Stimulated activated CD4-positive, alpha-beta T cell treated with anti-CD3 and anti-CD28 coated beads, Interleukin-4, amount 100 ng/mL, for 24 hours (primary cell): ENCODE measurements at places on chromosomes 13 and 19.
A peak's percentile ranks its signal among the peaks of the same experiment; 100 is the strongest.

- no peak for DNase-seq
These were observed 100.5 kb downstream of the EPSTI1 start for GRCh38 chr13:42891591-42891990.

DNA sequence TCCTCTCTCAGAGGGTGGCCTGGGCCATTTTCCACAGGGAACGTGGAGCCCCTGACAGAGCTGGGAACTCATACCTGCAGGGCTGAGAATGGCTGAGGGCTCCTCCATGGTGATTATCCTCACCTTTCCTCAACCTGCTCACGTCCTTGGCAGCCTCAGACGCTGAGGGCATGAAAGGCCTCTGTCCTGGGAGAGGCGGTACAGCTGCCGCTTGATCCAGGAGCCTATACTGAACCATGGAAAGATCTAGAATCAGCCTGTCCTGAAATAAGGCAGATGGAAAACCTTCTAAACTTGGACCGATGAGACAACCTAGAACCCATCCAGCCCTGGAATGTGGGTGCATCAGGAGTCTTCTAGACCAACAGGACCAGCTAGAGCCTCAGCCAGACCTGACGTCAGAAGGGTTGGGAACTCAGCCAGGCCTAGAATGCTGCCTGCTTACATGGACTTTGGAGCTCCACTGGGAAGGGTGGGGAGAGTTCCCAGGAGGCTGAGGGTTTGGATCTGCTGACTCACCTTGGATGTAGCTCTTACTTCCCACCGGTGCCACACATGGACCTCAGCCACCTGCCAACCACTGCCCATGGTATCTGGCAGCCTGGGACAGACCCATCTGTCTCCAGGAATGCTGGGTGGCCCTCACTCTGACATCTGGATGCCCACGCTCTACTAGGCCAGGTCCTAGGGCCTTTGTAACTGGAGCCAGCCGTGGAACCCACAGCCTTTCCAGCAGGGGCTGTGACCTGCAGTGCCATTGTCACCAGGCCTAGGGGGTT is 7.5 kb downstream of the KCTD15 start:
- no peak for DNase-seq

DNA sequence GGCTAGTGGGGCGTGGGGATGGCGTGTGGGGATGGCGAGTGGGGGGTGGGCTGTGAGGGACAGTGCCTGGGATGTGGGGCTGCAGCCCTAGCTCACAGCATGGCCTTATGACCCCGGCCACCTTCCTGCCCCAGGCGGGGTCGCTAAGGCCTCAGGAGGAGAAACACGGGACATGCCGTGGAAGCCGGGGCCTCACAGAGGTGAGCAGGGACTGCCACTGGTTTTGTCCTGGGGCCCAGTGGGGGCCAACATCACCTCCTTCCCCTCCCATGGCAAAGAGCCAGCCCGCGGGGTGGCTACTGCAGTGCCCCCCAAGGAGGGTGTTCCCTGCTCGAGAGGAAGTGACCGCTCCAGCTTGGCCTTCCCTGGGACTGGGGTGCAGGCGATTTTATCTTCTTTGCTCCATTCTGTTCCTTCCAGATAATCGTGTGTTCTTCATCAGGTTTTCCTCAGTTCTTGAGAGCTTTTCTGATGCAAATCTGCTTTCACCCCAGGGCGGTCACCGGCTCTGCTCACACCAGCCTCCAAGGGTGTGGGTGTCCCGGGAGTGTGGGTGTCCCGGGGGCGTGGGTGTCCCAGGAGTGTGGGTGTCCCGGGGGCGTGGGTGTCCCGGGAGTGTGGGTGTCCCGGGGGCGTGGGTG is 1.2 kb downstream of the F7 start:
- no peak for DNase-seq

GRCh38 chr13:44174769-44175425 is 198.7 kb upstream of the SERP2 start:
- no peak for DNase-seq

- no peak for DNase-seq
These were observed 4.1 kb downstream of the SOX21 start for GRCh38 chr13:94708031-94708859.

DNA sequence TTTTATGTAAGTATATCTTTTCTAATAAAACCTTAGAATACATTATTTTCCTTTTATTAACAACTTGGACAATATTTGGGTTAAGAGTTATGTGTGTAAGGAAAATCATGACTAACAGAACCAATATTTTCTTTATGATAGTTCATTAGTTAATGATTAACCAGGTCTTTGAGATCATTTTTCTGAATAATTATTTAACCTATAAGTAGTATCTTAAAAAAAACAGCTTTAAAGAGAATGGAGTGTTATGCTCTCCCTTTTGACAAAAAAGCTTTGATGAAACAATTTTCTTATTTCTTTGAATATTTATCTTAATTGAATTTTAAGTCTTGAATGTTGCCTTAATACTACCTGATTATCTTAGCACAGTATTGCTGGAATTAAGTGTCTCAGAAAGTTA is 3.8 kb downstream of the SLAIN1 start:
- DNase-seq, result no peak

DNA sequence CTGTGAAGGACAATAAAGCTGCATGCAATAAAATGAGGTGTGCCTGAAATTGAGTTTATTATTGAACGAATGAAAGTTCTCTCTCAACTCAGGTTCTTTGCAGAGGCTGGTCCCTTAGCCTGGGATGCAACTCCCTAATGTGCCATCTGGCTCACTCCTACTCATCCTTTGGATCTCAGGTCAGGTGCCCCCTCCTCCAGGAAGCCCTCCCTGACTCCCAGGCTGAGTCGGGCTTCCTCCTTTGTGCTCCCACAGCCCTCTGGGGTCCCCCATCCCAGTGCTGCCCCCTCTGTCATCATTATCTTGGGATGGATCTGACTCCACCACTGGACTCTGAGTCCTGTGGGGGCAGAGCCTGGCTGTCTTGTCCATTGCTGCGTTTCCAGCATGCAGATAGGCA is 2.7 kb upstream of the IRGC start:
- DNase-seq, result no peak

GRCh38 chr13:113224486-113224885 is 15.1 kb downstream of the CUL4A start:
- no peak for DNase-seq

GRCh38 chr19:37966662-37967231 is 59.7 kb downstream of the SIPA1L3 start:
- DNase-seq, result no peak

DNA sequence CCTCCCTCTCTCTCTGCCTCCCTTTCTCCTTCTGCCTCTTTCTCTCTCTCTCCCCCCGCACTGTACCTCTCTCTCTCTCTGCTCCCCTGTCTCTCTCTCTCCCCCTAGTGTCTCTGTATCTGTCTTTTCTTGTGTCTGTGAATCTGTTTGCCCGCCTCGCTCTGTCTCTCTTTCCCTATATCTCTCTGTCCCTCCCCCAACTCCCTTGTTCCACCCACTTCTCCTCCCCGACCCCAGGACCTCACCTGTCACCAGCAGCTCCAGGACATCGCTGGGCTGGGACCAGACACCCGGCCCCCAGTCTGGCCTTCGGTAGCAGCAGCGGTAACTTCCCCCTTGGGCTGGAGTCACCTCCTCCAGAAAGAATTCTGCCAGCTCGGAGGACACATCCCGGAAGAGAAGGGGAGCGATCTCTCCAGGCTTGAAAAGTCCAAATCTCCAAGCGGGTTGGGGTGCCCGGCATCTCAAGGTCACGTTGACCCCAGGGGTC is 3.9 kb downstream of the OSCAR start:
- DNase-seq, result no peak

GRCh38 chr19:16465239-16465638 is 6.5 kb downstream of the EPS15L1 start:
- DNase-seq, result no peak

DNA sequence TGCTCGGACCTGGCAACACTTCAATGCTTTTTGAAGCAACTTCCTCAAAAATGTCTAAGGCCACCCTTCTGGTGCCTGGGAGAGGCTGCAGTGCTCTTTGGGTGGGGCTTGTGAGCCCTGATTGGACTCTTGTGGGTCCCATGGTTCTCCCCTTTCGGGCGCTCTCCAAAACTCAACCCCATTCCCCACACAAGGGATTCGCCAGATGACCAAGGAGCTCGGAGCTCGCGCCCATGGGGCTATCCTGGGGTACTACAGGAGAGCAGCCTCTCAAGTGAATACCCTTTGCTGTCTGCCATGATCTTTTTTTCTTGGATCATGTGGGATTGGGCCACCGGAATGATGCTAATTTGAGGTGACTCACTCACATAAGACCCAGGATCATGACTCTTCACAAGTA is 29.7 kb upstream of the KL start:
- no peak for DNase-seq

DNA sequence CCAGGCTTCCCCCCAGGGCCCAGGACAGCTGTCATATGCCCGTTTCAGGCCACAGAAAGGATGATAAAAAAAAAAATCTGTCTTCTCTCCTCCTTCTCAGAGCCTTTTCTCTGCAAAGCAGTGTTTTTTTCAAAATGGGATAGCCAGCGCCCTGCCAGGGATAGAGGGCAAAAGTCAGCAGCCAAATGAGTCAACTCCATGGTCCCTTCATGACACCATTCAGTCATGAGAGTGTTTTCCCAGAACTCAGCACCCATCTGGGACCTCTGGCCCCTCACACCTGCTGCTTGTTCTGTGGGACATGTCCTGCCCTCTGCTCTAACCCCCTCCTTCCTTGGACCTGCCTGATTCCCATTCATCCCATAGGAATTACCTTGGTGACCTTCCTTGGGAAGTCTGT is 95.0 kb downstream of the CYSLTR2 start:
- DNase-seq, result no peak

DNA sequence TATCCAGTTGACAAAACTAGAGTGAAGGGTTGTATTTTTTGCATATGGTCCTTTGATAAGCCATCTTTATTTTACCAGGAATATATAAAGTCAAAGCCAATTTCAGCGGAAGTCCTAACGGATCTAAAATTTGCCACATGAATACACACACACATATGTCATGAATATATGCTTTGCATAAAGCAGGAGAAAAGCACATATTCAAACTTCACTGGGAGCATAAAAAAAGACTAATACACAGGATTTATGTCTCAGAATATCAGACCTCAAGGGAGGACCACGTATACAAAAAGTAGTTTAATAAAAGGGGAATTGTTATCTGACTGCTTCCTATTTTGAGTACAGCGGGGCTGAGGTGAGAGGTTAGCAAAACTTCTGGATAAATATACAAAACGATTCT is 308.7 kb downstream of the PCDH9 start:
- no peak for DNase-seq

DNA sequence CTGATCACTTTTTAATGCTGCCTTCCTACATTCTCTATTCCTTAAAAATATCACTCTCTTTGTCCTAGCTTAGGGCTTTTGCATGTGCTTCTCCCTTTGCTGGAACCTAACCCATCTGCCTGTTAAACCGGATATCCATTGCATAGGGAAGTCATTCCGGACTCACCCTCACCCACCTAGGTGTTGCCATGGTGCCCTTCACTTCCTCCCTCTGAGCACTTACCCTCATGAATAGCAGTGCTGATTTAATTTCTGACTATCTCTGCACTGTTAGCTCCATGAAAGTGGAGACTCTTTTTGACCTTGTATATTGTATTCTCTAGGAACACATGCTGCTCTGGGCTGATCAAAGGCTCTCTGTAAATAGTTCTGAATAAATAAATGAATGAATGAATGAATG is 401.9 kb downstream of the PCDH20 start:
- DNase-seq, result no peak

- DNase-seq, result no peak
These were observed 7.6 kb downstream of the LYPD3 start for GRCh38 chr19:43457809-43458208.

DNA sequence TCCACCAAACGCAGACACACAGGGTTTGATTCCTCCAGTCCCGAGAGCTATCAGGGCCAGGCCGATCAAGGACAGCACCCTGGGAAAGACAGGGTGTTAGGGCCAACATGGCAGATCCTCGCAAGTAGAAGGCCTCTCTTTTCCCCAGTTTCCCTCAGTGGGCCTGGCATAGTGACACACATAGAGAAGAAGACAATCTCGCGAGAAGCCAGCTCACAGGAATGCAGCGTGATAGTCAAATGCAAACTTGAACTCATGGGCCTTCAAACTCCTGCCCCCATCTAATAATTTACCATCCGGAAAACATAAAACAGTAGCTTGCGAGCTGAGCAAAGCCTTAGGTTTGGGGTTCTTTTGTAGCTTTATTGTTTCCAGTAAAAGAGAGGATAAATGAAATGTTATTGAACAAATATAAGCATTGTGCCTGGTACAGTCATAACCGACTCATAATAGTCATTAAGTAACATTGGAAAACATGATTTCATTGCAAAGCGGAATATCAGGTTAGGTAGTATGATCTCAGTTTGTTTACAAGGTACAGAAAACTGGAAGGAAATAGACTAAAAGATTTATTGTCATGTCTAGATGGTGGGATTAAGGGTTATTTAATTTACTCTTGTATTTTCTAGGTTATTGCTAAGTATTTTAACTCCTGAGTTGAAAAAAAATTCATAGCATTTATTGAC is 30.5 kb downstream of the SLC15A1 start:
- DNase-seq, result no peak

DNA sequence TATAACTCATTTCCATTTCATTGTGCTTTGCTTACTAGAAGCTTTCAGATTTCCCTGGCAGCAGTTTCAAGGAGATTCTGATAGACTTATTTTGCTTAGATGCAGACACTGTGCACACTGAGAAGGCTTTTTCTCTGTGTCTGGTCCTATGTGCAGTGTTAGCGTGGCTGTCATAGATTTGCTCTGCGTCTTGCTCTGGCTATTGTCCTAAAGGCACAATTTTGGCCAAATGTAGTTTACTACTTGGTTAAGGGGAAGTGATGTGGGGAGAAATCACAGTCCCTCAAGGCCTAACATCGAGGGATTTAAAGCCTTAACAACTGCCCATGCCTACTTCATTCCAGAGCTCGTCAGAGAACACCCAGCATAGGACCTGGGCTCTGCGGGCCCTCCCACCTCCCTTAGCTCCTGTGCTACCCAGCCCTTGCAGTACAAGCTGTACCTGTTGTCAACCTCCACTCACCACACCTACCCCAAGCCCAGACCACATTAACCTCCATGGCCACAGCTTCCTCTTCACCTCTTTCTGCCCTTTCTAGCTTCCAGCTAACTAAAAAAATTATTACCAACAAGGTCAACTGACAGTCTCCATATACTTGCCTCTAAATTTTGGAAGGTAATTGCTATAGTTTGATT is 38.9 kb upstream of the KATNAL1 start:
- peak; percentile 41 for DNase-seq

- no peak for DNase-seq
These were observed 844 bp upstream of the RFX1 start for GRCh38 chr19:14006766-14007562.

DNA sequence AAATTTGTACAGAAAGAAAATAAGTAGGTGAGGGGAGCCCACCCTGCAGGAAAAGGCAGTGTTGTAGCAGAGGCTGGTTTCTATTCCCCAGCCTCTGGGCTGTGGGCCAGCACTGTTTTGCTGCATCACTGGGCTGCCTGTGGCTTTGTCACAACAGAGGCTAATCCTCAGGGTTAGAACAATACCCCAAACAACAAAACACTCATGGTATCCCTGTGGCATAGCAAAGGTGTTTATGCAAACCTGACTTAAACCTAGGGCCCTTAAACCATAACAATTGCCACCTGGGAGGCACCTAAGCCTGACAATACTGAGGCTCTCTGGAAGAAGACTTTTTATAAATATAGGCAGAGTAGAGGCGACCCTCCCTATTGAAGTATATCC is 314.7 kb downstream of the OLFM4 start:
- no peak for DNase-seq
